ENCODE measurements at places on chromosomes 12 and 14.

GRCh38 chr12:69981881-69982475, 157.0 kb downstream of the MYRFL start:
- no peak for DNase-seq

DNA sequence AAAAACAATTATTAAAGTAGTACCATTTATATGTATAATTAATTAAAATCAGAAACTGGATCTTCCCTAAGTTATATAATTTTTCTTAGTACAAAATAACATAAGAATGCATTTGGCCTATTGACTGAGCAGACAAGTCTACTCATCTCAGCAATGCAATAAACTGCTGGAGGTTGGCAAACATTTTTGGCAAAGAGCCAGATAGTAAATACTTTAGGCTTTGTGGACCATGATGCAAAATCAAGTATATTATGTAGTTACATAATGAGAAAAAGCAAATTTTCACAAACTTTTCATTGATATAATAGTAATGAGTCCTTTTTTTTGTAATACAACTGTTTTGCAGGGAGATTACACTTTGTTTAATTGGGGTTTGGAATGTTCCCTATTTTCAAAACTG, 30.9 kb downstream of the ERGIC2 start:
- no peak for DNase-seq

DNA sequence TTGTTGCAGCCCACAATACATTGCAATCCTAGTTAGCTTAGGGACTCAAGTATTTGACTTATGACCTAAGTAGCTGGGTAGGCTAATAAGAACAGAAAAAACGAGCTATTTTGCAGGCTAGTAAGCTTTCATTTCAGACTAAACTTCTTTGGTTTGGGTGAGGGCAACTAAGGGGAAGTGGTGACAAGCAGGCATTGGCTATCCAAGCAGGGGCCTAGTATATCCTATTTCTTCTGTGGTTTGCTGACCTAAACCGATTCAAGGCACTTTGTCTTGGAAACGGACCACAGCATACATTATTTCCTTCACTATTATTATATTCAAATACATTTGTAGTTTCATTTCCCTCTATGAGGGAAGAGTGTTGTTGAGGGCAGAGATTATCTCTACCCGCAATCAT, 21.6 kb upstream of the SLC5A8 start:
- DNase-seq, result no peak

- DNase-seq, result peak; percentile 59
These were observed 7.5 kb upstream of the KLRK1 start for GRCh38 chr12:10397296-10397695.

DNA sequence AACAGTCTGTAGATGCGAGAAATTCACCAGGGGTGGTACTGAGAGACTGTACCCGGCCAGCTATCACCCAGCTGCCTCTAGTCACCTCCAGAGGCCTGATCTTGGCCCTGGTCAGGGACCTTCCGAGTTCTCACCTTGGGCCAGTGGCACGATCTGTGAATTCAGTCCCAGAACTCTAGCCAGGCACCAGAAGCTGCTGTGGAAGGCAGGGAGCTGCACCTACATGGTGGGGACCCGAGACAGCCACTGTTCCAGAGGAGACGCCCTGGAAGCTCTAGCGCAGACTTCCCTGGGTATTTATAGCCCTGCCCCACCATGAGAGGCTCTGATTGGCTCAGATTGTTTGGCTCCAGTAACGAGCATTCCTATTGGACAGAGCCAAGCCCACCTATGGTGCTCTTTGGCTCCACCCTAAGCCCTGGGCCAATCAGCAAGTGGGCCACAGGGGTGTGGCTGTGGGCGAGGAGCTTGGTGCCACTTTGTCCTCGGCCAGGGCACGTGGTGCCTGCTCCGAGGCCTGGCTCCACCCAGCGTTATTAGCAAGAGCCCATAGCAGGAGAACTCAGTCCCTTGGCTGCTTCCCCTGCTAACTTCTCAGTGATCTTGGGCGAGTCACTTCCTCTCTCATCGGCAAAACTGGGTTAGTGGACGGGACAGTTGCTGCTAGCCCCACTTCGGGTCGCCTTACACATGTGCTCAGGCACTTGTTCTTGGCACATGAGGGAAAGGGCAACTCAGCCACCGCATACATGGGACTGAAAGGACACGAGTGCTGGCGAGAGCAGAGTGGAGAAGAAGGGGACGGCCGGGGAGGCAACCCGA, 89.0 kb upstream of the BCL11B start:
- no peak for DNase-seq

- DNase-seq, result no peak
These were observed 51.8 kb downstream of the ISCA2 start for GRCh38 chr14:74545386-74545785.

GRCh38 chr14:77659831-77660230, 43.4 kb upstream of the SPTLC2 start:
- no peak for DNase-seq

DNA sequence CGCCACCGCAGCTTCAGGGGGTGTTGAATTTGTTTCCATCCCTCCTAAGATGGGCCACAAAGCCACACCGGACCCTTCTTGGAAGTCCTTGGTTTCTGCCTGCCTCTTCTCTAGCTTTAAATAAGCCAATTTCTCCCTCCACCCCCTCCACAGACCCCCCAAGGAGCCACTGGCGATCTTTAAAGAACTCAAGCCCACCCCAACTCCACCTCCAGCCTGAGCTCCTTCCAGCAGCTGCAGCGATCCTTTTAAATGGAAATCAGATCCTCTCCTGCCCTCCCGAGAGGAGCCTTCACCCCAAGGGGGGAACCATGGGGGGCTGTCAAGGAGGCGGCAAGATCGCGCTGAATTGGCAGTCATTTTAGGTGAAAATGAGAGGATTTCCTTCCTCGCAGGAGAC, 133.1 kb downstream of the NCOR2 start:
- DNase-seq, result no peak

- no peak for DNase-seq
These were observed 577.7 kb downstream of the SLC16A7 start for GRCh38 chr12:60173224-60174170.

DNA sequence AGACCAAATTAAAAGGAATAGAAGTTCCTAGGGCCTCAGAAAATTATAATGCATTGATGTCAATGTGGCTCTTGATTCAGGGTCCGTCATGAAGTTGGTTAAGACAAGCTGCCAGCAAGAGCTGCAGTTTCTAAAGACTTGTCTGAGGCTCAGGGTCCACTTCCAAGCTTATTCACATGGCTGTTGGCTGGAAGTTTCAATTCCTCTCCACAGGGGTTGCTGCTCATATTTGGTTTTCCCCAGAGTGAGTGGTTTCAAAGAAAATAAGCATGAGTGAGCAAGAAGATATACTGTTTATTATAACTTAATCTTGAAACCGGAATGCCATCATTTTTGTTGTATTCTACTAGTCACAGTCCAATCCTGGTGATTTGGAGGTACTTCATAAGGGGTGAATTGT, 1247.4 kb downstream of the LRFN5 start:
- no peak for DNase-seq

DNA sequence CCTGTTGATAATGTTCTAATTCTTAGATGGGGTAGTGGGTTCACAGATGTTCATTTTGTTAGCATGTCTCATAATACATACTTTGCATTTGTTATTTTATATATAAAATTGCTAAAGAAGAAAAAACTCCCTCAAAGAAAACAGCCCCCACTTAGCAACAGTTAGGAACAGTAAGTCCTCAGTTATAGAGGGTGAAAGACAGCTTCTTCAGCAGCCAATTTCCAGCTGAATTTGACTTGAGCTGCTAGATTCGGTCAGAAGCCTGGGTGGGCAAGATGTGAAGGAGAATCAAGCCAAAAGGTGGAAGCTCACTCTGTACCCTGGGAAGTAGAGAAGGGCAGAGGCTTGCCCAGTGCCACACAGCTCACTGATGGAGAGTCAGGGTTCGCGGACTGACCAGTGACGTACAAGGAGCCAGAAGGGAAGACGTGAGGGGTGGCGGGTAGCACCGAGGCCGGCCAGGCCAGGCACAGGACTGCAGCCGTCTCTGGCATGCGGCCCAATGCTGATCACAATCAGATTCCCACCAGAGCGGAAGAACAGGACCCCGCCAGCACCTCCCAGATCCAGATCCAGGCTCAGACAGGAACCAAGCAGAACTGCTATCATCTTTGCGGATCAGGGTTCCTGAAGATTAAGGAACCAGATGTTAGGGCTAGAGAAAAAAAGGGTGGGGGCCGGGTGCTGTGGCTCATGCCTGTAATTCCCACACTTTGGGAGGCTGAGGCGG, 30.4 kb upstream of the VWF start:
- DNase-seq, result no peak

GRCh38 chr12:72236071-72236705, 36.0 kb upstream of the TRHDE start:
- no peak for DNase-seq

Measured in stimulated activated naive CD8-positive, alpha-beta T cell treated with anti-CD3 and anti-CD28 coated beads, Interleukin-15, amount 100 ng/mL, for 72 hours (primary cell).